Cardiac muscle cell (in vitro differentiated cells and primary cell): ENCODE measurements at places on chromosomes 4 and X. TPM values are rescaled to one million over a fixed set of nuclear protein-coding genes. Genes with fewer than 3 reads are reported as not detected.

DNA sequence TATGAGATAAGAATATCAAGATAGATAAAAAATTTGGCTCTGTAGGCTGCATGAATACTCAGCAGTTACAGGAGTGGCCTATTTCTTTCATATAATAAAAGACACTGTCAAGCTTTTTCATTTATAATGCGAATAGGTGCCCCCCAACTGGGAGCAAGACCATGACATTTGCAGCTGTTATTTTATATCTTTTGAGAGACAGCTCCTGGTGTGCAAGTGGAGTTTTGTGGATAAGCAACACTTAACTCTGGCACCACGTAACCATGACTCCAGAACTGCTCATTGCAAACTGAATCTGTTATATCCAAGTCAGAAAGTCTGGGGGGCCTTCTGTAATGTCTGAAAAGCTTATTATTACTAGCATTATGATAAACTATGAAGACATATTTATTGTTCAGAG, 1372.4 kb downstream of the C4orf33 start:
- no peak overlapping the region for H3K27ac ChIP-seq
- H3K36me3 ChIP-seq = no peaks in the 10 kb centered on the region
- DNase-seq = peak; percentile 2
- H3K4me1 ChIP-seq = no peaks in the 10 kb centered on the region

DNA sequence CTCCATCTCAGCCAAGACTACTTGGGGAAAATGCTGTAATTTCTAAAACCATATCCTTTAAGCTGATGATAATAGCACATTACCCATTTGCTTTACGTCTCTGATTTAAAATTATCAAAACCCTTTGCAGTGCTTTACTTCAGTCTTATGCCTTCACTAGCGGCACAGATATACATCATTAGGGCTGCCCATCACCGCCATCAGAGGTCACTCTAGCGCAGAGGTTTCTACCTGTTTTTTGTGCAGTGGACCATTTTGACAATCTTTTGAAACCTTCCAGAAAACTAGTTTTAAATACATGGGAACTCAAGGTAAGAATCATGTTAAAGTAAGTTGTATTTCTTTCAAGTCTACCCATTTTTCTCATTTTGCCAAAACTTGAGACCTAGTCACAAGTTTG, 592.5 kb downstream of the PPARGC1A start:
- no peaks in the 10 kb centered on the region for H3K27me3 ChIP-seq
- no peak for DNase-seq
- H3K36me3 ChIP-seq = no peaks in the 10 kb centered on the region
- no peaks in the 10 kb centered on the region for H3K4me1 ChIP-seq

DNA sequence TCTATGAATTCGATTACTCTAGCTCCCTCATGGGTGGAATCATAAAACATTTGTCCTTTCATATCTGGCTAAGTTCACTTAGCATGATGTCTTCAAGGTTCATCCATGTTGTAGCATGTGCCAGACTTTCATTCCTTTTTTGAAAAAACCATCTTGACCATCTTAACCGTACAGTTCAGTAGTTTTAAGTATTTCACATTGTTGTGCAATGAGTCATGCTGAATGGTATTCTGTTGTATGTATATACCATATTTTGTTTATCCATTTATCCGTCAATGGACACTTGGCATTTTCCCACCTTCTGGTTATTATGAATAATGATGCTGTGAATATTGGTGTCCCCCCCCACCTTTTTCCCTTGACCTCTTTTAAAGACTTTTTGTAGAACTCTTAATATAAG, 72.4 kb upstream of the TLR2 start:
- no peak overlapping the region for H3K4me3 ChIP-seq
- H3K27me3 ChIP-seq = no peaks in the 10 kb centered on the region
- H3K4me1 ChIP-seq = no peaks in the 10 kb centered on the region
- DNase-seq = no peak

GRCh38 chr4:74451214-74451661, 6.3 kb downstream of the AREG start:
- no peaks in the 10 kb centered on the region for H3K4me1 ChIP-seq
- no peak overlapping the region for H3K4me3 ChIP-seq
- no peak overlapping the region for H3K27ac ChIP-seq
- H3K27me3 ChIP-seq = peaks cover 16% of the 10 kb centered on the region
- H3K36me3 ChIP-seq = no peaks in the 10 kb centered on the region
- no peak for DNase-seq

GRCh38 chr4:145890689-145891088, 47.9 kb downstream of the ZNF827 start:
- no peaks in the 10 kb centered on the region for H3K27me3 ChIP-seq
- peak overlapping the region; percentile 69 for H3K27ac ChIP-seq
- peaks cover 36% of the 10 kb centered on the region for H3K4me1 ChIP-seq
- H3K36me3 ChIP-seq = peaks cover 10% of the 10 kb centered on the region
- DNase-seq = no peak

DNA sequence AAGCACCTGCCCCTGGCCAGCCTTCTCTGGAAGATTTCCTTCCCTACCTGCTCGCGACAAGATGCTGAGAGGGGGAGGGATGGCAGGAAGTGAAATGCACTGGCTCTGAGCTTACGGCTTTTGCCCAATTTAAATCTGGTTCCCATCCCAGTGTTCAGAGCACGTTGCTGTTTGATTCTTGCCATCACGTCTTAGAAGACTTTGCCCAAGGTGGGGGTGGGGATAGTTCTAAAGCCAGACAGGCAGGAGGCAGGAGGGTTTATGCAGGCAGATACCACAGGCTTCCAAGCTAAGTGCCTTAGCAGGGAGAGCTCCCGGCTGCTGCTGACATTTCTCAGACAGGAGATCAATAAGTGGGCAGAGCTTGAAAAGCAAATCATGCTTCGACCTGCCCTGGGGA, 393.9 kb downstream of the MID1IP1 start:
- H3K4me1 ChIP-seq = peaks cover 18% of the 10 kb centered on the region
- DNase-seq = no peak
- no peaks in the 10 kb centered on the region for H3K36me3 ChIP-seq
- no peak overlapping the region for H3K4me3 ChIP-seq

DNA sequence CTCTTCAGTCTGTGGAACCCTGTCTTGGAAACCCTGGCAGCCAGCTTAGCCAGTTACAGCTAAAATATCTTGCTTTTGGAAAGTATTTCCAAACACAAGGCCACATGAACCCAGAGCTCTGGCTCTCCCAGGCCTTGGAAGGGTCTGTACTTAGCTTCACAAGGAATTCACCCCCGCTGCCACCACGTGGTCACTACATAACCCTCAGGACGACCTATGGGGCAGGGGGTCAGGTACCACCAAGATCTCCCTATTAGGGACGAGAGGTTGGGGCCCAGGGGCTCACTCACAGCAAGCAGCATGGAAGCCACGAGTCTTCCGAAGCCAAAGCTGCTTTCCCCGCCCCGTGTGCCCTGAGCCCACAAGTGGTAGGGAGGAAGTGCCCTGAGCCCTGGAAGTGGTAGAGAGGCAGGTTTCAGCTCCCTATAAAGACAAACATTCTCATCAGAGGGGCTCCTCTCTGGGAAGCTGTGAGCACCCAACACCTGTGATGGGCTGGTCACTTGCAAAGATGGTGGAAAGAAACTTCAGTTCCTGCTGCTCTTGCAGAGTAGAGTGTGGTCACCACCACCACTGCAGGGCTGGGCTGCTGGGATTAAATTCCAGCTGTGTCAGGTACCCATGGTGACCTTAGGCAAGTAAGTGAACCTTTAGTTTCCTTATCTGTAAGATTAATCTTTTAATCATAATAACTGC, 4.7 kb upstream of the JAKMIP1 start:
- H3K4me3 ChIP-seq = no peak overlapping the region
- DNase-seq = no peak
- no peaks in the 10 kb centered on the region for H3K36me3 ChIP-seq
- H3K4me1 ChIP-seq = no peaks in the 10 kb centered on the region

- H3K4me3 ChIP-seq = no peak overlapping the region
- no peaks in the 10 kb centered on the region for H3K4me1 ChIP-seq
- DNase-seq = no peak
- H3K27me3 ChIP-seq = no peaks in the 10 kb centered on the region
- H3K27ac ChIP-seq = no peak overlapping the region
- peaks cover 71% of the 10 kb centered on the region for H3K36me3 ChIP-seq
Observed at GRCh38 chr4:57013543-57014120, 34.9 kb downstream of the POLR2B start.

DNA sequence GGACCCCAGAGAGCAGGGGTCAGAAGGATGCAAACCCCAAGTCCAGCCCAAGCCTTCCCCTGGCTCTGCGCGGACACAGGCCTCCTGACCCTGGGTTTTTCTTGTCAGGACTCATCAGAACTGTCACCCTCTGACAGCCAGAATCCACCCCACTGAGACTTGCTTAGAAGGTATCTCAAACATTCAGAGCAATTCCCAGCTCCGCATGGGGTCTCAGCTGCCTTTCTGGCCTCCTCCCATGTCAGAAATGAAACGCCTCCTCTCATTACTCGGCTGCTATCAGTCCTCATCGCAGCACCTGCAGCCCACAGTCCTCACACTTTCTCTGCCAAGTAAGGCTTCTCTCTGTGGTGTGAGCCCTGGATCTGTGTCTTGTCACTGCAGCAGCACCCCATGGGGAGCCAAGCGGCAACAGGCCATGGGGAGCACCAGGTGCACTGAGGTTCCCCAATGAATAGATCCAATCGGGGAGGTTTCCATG, 97.8 kb downstream of the WFS1 start:
- DNase-seq = no peak
- H3K4me3 ChIP-seq = no peak overlapping the region
- no peaks in the 10 kb centered on the region for H3K4me1 ChIP-seq
- H3K36me3 ChIP-seq = no peaks in the 10 kb centered on the region

DNA sequence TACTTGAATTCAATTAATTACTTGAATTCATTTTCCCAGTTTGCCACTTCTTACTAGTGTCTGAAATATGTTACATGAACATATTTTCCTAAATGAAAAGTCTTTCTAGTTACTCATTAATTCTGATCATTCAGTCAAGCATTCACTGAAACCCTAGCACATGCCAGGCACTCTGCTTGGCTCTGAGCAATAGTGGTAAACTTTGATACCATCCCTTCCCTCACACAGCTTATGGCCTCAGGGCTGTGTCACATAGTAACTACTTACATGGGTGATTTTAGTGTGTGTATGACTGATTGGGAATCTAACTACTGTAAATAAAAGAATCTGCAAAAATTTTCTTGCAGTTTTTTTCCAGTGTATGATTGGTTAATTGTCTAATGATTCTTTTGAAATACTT, 32.7 kb downstream of the METAP1 start:
- no peaks in the 10 kb centered on the region for H3K27me3 ChIP-seq
- no peaks in the 10 kb centered on the region for H3K36me3 ChIP-seq
- DNase-seq = no peak
- peaks cover 7% of the 10 kb centered on the region for H3K4me1 ChIP-seq
- H3K27ac ChIP-seq = no peak overlapping the region

DNA sequence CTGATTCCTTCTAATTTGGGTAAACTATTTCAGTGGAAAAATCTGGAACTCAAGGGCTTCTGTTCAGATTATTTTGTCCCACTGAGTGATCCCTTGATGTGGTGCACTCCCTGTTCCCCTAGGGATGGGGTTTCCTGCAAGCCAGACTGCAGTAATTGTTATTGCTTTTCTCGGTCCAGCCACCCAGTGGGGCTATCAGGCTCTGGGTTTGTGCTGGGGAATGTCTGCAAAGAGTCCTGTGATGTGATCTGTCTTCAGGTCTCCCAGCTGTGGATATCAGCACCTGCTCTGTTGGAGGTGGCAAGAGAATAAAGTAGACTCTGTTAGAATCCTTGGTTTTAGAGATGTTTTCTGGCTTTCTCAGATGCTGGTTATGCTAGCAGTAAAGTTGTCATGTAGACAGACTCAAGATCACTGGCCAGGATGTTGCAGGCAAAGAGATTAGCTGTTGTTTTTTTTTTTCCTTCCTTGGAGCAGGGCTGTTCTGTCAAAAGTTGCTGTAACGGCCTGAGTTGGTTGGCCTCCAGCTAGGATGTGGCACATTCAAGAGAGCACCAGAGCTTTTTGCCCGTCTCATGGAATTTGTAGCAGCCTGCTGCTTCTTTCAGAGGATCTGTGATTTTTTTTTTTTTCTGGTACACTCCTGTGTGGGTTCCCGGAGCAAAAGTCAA, 1314.0 kb downstream of the PCDH19 start:
- no peak for DNase-seq
- no peak overlapping the region for H3K4me3 ChIP-seq
- H3K27me3 ChIP-seq = no peaks in the 10 kb centered on the region
- no peak overlapping the region for H3K27ac ChIP-seq
- H3K4me1 ChIP-seq = no peaks in the 10 kb centered on the region
- no peaks in the 10 kb centered on the region for H3K36me3 ChIP-seq

Gene USP26
- polyA plus RNA-seq = not detected in 2 replicates

Gene XAGE1A
- polyA plus RNA-seq = not detected in 2 replicates

Gene FHL1
- polyA plus RNA-seq = 23.5 and 28.8 TPM in 2 replicates

Gene MAGEE1
- polyA plus RNA-seq = 1.7 and 2.5 TPM in 2 replicates

Gene TMEM131L
- 3.3 and 5.0 TPM in 2 replicates for polyA plus RNA-seq
